Large intestine (tissue), 12 donors: ENCODE measurements at places on chromosomes 1 and 21.

DNA sequence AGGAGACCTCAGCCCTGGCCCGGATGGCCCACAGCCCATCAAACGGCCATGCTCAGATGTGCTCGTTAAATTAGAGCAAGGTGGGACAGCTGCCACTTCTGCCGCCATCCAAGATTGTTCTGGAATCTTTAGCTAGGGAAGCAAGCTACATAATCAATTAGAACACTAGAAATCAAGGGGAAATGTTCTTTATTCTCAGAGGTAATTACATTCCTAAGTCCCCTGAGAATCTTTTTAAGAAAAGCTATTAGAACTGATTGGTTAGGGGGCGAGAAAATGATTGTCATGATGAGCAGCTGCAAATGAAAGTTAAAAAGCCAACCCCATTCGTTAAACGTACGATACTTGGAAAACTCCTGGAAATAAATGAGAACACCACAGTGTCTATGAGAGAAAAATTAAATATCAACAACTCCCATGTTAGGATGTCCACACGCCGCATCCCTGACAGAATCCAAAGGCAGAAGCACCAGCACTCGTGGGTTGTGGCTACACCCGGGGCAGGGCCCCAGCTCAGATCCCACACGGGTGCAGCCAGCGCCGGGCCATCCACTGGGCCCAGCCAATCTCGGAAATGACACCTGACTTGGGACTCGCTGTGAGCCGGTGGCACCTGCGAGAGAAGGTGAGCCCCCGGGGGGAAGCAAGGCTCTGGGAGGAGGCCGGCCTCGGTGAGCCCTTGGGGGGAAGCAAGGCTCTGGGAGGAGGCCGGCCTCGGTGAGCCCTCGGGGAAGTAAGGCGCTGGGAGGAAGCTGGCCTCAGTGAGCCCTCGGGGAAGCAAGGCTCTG, 37.6 kb downstream of the KRTAP10-1 start:
- no peak for DNase-seq

DNA sequence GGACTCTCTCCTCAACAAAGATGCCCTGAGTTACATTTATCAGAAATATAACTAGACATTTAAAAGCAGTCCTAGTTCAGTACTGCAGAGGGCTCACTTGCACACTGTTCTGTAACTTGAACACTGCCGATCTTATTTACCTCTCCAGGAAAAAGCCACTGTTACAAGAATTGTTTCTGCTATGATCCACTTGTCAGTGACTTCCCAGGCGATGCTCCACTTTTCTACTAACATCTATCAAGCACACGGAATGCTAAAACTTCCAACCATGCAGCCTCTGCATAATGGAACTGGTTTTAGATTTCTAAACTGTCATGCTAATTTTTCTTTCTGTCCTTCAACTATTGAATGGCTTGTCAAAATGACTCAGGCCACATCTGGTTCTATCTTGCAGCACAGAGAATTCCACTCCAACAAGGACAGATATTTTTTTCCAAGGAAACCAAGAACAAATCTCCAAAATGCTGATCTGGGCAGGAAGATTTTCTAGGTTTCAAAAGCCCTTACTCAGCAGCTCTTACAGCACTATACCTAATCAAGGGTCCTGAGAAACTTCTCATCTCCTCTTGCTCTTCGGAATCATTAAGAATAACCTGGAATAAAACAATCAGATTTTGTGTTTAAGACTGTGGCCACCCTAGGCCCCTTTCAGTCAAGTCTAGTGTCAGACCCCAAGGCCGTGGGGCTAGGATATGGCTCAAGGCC, 9.9 kb downstream of the SEC16B start:
- peak; percentile 28 for DNase-seq

DNA sequence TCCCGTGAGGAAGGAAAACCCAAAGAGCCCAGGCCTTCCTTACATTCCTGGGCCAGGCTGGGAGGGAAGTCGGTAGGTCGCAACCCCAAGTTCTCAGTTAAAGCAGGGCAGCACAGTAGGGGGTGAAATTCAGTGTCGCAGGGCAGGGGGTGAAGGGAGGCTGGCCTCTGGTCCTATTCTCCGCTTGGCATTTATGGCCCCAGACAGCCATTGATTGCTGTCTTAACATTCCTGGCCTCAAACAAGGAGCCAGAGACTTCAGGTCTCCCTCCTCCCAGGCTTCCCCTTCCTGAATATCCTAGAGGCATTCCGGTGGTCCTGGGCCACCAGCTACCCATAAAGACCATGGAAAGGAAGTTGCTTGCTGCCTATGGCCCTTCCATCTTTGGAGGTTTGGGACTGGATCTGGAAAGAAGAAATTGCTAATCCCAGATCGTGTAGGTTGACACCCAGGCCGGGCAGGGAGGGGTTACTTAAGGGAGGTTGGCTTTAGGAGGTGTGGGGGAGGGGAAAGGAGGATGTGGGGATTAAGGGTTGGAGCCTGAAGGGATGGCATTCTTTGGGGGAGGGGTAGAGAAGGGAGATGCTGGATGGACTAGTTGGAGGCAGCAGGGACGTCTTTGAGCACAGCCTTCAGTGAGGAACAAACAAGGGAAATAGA, 1.7 kb downstream of the LIN28A start:
- no peak for DNase-seq

GRCh38 chr1:55519937-55520683, 304.9 kb upstream of the USP24 start:
- no peak for DNase-seq

GRCh38 chr1:91201176-91201575, 179.3 kb upstream of the ZNF644 start:
- DNase-seq, result no peak

DNA sequence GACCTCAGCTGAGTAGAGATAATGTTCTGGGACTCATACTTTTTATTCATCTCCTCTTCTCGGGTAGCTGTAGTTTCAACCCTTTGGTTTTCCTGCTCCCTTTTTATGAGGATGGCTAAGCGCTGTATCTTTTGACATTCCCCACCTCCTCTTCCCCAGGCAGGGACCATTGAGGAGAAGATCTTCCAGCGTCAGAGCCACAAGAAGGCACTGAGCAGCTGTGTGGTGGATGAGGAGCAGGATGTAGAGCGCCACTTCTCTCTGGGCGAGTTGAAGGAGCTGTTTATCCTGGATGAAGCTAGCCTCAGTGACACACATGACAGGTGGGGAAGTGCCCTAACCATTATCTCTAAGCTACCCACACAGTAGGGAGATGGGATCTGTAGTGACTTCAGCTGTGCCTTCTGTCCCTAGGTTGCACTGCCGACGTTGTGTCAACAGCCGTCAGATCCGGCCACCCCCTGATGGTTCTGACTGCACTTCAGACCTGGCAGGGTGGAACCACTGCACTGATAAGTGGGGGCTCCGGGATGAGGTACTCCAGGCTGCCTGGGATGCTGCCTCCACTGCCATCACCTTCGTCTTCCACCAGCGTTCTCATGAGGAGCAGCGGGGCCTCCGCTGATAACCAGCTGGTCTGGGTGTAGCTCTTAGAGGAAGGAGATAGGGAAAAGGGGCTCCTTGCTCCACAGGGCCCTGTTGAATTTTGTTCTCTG, 25.6 kb downstream of the LRRC41 start:
- no peak for DNase-seq
